NCI-H2029 (cell line): ENCODE measurements at places on chromosomes 2 and 18.
A peak's percentile ranks its signal among the peaks of the same experiment; 100 is the strongest.

DNA sequence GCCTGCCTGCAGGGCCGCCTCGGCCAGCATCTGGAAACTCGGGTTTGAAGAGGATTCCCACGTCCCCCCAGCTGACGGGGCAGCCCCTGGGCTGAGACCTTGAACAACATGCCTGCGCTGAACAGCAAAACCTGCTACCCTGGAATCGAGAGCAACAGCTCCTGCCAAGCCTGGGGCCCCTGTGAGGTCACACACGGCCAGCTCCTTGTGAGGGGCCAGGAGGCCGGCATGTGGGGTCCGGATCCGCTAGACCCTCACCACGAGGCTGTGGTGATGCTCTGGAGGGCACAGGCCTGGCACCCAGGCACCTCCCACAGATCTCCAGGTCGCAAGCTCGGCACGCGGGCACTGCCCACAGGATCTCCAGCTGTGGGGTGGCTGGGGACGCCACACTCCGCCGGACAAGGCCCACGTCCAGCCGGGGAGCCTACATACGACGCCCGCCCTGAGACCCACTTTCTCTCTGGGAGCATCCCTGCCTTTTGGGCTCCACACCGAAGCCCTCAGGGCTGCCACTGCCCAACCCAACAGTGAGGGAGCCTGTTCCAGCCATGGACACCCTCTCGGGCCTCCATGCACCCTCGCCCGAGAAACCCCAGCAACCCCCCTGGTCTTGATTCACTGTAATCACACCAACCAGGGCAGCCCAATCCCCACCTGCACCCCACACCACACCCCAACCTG, 34.1 kb downstream of the SLC66A2 start:
- no peak for DNase-seq

DNA sequence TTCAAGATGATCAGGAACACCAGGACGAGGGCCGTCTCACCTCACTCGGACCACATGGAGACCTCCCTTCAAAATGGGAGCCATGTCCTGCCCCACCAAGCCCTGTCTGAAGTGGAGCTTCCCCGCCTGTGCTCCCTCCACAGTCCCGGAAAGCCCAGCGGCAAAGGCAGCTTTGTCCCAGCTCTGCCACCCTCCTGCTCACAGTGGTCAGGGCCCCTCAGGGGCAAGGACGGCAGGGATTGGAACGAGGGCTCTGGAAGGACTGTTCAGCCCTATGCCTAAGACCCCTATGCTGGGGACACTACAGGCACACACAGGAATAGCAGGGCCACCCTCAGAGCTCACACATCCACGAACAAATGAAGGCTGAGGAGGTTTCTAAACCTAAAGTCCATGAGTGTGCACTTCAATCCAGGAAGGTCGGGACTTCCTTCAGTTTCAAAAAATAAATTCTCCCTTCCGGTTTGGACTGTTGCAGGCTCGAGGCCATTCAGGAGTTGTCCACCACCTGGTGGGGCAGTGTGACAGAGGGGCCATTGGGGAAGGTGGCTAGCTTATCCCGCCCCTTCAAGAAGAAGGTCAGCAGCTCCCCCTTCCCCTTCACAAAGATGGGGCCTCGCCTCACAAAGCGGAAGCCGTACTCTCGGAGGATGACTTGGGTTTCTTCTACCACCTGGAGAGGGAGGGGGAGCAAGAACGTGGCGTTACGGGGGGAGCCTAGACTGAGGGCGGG, 26.4 kb downstream of the CENPO start:
- DNase-seq: no peak

- DNase-seq: no peak
Observed at GRCh38 chr2:52454962-52455361, 1312.6 kb upstream of the CHAC2 start.

- DNase-seq: no peak
Observed at GRCh38 chr2:96305979-96306308, 598 bp upstream of the SNRNP200 start.

GRCh38 chr18:3453540-3454364, 3.8 kb downstream of the TGIF1 start:
- peak; percentile 8 for DNase-seq
